ENCODE measurements at places on chromosomes 11 and 22.
A peak's percentile ranks its signal among the peaks of the same experiment; 100 is the strongest.

DNA sequence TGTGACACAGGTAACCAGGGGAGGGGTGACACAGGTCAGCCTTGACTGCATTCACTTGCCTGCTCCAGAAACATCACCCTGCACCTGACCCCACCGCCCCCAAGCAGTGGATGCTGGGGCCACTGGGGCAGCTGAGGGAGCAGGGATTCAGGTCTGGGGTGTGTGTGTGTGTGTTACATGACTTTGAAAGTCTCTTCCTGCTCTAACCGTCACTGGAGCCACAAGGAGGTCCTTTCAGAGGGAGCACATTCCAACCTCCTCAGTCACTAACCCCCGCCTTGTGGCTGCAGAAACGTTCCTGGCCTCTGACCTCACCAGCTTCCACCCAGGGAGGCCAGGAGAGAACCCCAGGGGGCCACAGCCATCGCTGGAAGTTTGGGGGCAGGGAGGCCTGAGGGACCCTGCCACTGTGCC lies 2.9 kb upstream of the FOSL1 start:
- DNase-seq = no peak

GRCh38 chr22:41445129-41446056 lies 1.2 kb downstream of the TOB2 start:
- DNase-seq = no peak

DNA sequence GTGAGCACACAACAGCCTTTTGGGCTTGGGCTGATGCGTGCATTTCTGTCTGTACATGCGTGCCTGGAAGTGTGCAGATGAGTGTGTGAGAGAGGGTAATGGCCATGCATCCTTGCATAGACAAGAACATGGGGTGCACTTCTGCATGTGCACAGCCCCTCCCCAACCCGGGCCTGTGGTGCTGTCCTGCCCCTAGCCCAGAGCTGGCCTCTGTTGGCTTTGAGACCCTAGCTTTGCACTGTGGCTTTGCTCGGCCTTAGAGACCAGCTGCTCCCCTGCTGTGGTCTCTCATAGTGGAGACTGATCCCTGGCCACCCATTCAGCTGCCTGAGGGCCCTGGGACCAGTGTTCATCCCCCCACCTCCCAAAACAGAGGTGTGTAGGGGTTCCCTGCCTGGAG lies 25.4 kb downstream of the ST3GAL4 start:
- DNase-seq = no peak

GRCh38 chr22:46734830-46735453 lies 3.1 kb downstream of the CERK start:
- no peak for DNase-seq

DNA sequence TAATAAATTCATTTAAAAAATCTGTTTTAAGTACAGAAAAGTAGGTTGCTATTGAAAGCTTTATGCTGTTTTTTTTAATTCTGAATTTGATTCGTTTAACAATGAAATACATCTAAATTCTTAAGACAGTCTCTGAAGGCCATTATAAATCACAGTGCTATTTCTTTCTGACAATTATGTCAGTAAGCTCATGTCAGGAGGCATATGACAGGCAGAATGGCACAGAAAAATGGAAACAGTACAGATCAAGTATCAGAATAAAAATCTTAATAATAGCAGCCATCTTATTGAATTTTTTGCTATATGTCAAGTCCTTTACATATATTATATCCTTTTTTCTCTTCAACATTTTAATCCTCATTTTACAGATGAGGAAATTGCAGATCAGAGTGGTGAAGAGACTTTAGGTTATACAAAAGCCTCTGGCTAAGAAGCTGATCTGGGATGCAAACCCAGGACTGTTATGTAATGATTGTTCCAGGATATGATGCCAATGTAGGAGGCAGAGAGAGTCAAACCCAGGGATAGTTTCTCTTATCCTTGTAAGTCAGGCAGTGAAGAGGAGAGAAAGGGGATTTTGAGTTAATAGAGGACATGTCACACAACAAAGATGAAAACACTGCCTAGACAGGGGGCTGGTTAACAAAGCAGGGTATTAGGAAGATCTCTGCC lies 283.1 kb upstream of the CCDC90B start:
- DNase-seq = no peak

- peak; percentile 84 for DNase-seq
These were observed at the start of gene DNAJC4 for GRCh38 chr11:64230171-64230984. TSS of gene DNAJC4 (plus strand) at chr11:64230548. CDS start at chr11:64230855, 307 bp downstream.

DNA sequence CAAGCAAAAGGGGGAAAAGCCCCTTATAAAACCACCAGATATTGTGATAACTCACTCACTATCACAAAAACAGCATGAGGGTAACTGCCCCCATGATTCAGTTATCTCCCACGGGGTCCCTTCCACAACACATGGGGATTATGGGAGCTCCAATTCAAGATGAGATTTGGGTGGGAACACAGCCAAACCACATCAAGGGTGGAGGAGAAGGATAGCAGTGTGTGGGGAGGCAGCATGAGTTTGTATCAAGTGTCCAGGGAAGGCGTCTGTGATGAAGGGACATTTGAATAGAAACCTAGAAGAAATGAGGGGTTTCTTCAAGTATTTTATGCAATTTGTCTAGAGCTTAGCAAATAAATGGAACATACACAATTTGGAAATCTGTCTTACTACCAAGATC lies 98.2 kb downstream of the SLC1A2 start:
- no peak for DNase-seq

DNA sequence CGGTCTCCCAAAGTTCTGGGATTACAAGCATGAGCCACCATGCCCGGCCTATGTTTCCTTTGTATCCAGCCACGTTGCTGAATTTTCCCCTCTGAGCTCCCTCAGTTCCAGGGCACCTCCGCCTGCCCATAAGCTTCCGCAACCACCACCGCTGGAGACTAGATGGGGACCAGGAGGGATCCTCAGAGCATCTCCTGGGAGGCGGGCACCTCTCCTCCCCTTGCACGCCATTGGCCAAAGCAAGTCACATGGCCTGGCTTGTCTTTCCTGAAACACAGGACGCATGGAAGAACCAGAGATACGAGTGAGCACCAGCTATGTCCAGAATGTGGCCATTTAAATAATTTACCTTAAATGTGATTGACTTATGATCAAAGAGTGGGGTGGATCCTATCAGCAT lies 388.3 kb downstream of the BRD1 start:
- no peak for DNase-seq

GRCh38 chr22:46536537-46537224 lies 739 bp downstream of the CELSR1 start:
- DNase-seq = no peak

GRCh38 chr11:95264881-95265280 lies 33.9 kb upstream of the SESN3 start:
- no peak for DNase-seq

- DNase-seq = no peak
These were observed 372.8 kb upstream of the CCDC179 start for GRCh38 chr11:23233075-23233474.

DNA sequence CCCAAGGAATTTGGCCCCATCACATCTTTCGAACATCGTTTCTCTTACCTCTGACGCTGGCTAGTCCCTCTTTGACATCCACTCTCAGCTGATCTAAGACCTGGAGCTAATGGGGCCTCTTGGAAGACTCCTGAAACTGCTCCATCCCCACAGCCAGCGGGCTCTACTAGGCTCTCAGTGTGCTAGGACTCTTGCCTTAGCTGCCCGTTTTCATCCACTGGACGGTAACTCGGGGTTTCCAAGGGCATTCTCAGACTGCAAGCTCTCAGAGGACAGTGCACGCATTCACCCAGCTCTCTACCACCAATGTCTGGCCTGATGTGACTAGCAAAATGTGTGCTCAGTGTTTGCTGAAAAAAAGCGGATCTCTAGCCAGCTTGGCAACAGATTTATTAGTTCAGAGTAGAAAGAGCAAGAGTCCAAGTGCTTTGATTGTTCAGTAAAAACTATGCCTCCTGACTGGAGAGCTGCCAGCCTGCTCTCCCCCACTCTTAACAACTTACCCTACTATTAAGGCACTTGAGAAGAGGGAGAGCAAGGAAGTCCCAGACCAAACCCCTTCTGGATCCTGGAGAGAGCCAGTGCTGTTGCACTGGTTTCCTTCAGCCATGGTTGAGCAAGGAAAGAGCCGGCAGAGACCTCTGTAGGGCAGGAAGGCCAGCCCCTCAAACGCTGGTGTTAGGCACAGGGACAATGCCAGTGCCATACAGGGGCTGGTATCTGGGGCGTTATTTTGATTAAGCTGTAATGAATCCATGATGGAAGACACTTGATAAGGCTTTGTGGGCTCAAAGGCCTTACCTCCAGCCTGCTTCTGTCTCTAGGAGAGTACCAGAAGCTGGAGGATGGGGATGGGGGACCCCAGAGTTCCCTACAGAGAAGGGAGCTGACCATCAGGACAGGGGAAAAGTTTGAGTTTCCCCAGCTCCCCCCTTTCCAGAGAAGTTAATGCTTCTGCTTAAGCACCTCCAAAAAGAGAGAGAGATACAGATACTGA lies 9.2 kb downstream of the RELA start:
- DNase-seq = no peak

GRCh38 chr11:132559331-132560036 lies 972.8 kb downstream of the OPCML start:
- DNase-seq = no peak

DNA sequence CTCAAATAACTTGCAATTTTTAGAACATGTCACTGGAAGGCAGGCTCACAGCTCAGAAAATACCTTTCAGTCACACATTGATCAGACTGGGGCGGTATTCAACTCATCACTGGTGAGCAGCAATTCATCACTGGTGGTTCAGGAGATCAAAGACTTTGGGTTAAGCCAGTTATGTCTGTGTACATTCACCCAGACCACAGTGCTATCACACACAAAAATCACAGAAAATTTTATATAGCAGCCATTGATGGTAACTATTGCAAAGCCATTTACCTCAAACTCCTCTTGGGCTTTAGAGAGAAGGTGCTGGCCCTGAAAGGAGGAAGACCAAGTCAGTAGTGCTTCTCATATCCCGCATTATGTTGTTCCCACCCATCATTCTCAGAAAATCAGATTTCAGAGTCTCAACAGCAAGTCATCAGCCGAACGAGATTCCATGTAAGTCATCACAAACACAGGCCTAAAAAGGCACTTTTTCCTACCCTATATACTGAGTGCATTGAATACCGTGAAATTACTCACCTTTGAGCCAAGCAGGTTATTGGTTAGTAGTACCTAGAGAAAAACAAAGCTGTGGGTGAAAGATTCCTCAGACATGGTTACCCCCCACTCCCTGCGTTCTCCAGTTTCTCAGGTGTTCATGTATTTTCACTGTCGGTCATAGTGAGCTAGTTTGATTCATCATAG lies 14.0 kb upstream of the WDR74 start:
- no peak for DNase-seq

DNA sequence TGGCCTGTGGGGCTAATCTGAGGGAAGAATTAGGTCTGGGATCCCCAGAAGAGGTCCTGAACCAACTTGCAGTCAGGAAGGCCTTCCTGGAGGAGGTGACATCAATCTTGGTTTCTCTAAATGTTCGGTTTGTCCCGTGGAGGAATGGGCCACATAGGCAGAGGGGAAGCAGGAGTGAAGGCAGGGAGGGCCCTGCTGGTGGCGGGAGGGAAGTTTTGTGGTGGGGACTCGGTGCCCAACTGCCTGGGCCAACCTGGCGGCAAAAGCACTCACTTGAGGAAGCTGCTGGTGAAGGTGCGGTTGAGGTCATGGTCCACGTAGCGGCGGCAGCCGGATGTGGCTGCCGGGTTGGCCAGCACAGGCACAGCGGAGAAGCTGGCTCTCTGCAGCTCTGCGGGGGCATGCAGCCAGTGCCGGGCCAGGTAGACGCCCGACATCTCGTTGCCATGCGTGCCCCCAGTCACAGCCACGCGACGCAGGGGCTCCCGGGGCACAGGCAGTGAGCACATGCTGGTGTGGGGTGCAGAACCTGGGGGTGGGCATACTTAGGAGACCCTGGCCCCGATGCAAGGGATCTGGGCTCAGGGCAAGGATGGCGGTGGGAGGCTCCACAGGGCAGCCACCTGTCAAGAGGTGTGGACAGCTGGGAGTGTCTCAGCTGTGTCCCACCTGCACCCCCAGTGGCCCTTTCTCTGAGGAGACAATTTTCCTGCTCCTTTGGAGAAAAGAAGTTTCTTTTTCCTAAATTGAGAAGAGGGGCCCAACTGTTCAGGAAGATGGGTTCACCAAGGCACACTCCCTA lies 3.8 kb downstream of the ACY3 start:
- DNase-seq = no peak

GRCh38 chr11:13448876-13449275 lies 14.1 kb downstream of the BTBD10 start:
- DNase-seq = no peak

DNA sequence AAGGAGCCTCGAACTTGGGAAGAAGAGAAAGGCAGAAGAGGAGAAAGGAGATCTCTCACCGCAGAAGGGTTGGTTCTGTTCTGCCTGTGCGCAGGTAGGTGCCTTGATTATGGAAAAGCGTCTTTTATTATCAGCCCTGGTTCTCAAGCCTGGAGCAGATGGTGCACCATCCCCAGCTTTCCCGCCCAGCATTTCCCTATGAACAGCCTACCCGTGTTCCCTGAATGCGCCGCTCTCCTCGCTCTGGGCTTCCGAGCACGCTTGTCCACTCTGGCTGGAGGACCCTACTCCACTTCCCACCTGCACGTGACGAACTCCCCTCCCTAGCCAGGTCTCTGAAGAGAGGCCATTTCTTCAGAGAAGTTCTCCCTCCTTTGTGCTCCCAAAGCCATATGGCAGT lies 15.2 kb downstream of the IGSF9B start:
- no peak for DNase-seq

- no peak for DNase-seq
These were observed 595.3 kb upstream of the CCDC90B start for GRCh38 chr11:83881428-83881827.
